ENCODE measurements at places on chromosomes 12 and 14.

- DNase-seq: no peak
Measured at GRCh38 chr12:114697243-114697716, 13.3 kb upstream of the TBX3 start.

- no peak for DNase-seq
Measured at GRCh38 chr14:61281186-61281947, at the start of gene TMEM30B. Gene TMEM30B, minus strand, starts transcription at chr14:61281338. Its CDS starts 191 bp downstream, at chr14:61281147.

GRCh38 chr12:47828976-47829482 is 9.3 kb upstream of the HDAC7 start:
- DNase-seq: no peak

DNA sequence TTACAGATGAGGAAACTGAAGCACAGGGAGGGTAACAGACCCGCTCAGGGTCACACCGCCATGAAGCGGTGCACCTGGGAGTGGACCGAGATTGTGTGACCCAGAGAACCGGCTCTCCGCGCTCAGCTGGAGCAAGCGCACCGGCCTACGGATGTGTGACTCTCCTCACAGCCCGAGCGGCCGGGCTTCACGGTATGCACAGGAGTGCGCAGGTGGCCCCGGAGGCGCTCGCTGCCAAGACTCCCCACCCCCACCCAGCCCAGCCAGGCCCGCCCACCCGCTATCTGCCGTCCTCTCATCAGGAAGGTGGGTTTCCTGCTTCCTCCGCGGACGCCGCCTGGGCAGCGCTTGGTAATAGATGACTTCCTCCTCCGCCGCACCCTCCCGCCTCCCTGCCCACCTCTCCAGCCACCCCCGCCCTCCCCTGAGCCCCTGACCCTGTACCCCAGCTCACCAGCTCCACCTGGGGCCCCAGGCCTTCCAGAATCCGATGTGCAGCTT is 110.7 kb downstream of the NCOR2 start:
- no peak for DNase-seq

- no peak for DNase-seq
Measured at GRCh38 chr14:25351269-25351668, 301.3 kb upstream of the STXBP6 start.

- DNase-seq: no peak
Measured at GRCh38 chr14:102087762-102088011, 843 bp upstream of the HSP90AA1 start.

GRCh38 chr14:24392325-24393091 is 6.3 kb upstream of the NYNRIN start:
- no peak for DNase-seq

- DNase-seq: no peak
Measured at GRCh38 chr12:93273834-93274564, 103.7 kb upstream of the NUDT4 start.

DNA sequence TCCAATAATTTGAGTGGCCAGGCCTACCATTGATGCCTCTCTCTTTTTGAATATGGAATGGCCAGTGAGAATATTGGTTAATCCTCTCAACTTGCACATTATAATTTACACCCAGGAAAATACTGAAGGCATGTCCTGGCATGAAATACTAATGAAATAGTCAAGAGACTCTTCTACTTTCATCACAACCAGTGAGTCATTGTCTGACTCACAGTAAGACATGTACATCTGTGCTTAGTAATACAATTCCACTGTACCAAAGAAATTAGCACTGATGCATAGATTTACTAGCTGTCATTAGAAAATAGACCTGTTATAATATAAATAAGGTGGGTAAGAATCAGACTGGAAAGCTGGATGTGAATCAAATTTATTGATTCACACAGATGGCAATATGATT is 31.6 kb downstream of the KCNC2 start:
- DNase-seq: no peak
